ENCODE measurements at places on chromosomes 12 and 14.

DNA sequence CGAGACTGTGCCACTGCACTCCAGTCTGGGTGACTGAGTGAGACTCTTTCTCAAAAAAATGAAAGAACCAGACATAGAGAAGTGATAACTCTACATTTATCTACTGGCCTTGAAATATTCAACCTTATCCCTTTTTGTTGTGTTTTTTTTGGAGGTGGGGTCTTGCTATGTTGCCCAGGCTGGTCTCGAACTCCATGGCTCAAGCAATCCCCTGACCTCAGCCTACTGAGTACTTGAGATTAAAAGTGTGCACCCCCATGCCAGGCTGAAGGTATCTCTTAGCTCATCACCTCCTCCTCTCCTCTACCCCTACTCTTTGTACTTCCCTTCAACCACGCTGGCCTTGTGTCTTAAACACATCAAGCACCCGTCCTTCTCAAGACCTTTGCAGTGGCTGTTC, 3.8 kb downstream of the DRAM1 start:
- DNase-seq, result no peak

- no peak for DNase-seq
Observed at GRCh38 chr12:53660041-53660440, 15.8 kb downstream of the ATP5MC2 start.

- no peak for DNase-seq
Observed at GRCh38 chr14:56431013-56431412, 148.6 kb upstream of the TMEM260 start.

DNA sequence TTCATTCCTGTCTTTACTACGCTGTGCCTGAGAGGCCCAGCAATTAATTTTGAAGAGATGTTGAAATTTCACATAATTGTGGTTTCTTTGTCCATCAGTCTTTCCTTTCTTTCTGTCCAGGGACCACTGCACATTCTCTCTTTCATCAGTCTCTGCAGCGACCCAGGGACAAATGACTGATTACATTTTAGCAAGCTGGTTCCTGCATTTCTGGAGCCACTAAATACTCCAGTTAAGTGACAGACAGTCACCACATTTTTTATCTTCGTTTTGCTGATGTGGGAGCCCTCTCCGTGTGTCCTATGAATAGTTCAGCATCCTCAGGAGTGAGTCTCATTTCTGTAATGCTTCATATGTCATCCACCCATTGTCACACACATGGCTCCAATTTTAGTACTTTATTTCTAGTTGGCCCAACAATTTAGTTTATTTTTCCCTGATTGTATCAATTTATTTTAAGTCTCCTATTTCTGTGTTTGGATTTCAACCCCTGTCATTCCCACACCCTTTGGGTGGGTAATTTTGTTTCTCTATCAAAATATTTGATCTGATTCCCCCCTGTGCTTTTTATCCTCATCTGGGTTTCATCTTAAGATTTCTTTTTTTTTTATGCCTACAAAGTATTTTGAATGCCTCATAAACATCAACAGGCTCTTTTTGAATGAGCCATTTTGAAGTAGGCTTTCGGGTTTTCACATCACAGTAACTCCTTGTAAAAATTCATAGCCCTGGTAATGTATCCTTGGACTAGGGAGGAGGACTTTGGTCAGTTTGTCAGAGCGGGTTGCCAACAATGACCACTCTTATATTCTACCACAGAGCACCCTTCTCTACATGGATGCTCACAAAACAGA, 1196.5 kb downstream of the GALC start:
- DNase-seq, result no peak

DNA sequence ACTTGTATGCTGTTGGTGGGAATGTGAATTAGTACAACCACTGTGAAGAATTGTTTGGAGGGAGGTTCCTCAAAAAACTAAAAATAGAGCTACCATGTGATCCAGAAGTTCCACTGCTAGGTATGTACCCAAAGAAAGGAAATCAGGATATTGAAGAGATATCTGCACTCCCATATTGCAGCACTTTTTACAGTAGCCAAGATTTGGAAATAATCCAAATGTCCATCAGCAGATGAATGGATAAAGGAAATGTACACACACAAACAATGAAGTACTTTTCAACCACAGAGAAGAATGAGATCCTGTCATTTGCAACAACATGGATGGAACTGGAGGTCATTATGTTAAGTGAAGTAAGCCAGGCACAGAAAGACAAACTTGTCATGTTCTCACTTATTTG, 25.9 kb downstream of the TIGAR start:
- DNase-seq, result peak; percentile 28

DNA sequence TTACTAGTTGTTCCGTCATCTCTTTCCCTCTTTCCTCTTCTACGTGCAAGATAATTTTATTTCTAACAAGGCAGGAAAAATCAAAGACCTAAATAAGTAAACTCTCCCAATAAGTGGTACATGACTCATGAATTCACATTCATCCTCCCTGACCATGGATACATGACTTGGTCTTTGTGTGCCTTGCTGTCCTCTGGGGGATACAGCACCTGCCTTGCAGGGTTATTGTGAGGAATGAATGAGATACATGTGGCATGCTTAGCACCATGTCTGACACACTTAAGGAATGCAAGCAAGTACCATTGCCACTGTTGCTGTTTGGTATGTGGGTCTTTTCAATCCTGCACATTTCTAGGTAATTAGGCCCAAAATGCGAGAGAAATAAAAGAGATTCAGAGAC, 208.4 kb downstream of the DPF3 start:
- DNase-seq, result no peak

DNA sequence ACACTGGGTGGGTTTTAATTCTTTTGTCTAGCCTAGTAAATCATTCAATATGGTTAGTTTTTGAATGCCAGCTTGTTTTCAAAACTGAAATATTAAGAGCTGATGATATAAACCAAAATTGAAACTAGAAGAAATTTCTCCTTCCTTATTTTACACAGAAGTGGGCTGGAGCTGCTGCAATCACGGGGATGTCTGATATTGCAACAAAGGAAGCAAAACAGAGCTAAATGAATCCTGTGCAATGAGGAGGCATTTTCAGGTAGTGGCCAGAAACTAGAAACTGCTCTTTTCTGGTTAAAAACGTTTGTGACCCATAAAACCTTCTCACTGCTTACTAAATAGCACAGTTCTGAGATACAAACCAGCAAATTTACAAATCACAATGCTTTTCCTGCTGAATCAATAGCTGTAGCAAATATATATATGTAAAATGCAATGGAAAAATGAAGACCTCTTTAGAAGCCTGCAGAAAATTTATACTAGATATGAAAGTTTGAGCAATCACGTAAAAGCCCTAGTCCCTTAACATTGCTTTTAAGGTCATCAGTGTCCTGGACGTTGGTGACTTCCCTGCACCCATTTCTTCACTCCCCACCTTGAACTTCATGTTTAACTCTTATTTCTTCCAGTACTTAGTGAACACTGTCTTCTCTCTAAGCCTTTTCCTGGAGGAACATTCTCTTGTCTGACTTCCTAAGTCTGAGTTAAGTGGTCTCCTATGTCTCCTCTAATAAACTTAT, 15.9 kb upstream of the LRRK2 start:
- no peak for DNase-seq

DNA sequence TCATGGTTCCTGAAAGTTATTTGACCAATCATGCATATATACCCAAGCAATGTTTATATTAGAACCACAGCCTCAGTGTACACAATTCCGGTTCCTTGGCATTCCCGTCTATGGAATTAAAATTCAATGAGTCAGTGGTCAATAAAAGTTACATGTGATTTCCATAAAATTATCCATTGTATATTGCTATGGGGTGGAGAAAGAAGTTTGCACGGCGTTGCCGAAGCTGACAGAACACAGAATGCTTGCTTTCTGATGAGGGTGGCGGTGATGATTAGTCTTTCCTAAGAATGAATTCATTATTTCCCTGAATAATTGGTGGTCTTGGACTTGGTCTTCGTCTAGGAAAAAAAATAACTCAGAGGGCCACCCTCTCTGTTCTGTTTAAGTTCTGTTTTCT, 214.1 kb downstream of the ANO2 start:
- DNase-seq, result no peak

GRCh38 chr12:24045816-24046257, 96.4 kb upstream of the SOX5 start:
- no peak for DNase-seq

DNA sequence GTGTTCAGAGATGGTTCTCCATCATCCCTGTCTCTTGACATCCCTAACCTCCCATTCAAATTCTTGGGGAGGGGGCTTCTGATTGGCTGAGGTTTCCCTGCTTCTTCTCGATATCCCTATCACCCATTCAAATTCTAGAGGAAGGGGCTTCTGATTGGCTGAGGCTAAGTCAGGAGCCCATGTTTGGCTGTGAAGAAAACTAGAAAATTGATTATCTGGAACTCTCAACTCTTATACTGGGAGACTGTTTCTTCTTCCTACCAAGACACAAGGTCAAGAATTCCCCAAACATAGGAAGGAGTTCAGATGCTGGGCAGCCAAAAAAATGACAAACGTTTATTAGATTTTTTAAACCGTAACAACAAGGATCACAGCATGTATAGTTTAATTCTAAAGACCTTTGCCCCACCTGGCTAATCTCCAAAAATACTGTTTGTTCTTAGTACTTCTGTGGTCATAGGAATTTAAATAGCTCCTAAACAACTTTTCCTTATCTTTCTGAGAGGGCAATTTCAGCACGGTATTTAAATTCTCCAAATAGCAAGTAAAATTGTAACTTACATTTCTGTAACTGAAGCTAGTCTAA, 26.4 kb downstream of the SPIC start:
- no peak for DNase-seq

GRCh38 chr14:69004731-69005431, 25.8 kb upstream of the ACTN1 start:
- no peak for DNase-seq

DNA sequence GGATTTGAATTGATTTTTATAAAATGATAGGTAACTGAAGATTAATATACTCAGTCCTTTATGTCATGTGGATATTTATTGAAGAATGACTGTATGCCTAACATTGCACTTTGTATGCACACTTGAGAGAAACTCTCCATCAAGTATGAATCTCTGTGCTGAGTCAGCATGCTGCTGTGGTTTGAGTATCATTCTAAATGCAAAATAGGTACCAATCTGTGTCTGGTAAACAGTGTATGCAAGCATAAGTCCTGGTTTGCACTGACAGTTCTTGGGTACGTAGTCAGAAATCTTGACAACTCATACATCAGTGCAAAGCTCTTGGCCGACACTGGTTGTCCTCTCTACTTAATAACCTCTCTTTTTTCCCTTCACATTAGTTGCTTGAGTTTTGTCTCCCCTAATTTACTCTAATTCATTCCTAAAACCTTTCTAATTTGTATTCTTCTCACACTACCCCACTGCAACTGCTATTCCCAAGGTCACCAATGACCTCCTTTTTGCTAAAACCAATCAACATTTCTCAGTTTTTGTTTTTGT, 21.8 kb downstream of the MGAT4C start:
- DNase-seq, result no peak

DNA sequence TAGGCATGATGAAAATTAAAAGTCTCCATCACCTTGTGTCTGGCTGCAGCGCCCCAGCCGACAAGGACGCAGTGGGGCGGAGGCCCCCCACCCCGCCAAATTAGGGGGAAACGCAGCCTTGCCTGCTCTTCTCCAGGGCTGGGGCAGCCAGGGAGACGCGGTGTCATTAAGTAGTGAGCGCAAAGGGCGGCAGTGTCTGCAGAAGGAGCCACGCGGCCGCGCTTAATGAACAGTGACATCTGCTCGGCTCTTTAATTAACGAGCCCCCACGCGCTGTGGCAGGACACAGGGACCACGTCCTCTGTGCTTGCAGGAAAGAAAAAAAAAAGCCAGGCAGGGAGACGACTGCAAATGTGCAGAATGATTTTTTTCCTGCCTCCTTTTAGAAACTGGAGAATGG, 93.4 kb upstream of the NCOR2 start:
- no peak for DNase-seq

DNA sequence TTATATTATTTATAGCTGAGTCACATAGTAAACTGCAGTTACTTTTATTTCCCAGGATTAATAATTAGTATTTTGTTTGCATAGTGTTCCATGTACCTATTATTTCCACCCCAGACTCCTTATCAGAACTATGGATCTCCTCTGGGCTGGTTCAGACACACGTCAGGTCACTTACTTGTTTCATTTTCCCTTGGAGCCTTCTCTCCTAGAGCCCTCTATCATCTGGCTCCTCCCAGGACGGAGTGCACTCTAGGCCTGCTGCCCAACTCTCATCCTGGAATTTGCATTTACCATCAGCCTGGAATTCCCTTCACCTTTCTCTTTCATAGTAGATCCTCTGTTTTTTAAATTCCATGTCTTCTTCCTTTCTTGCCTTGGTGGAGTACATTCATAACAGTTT, 28.5 kb upstream of the GALNT16 start:
- DNase-seq, result no peak

DNA sequence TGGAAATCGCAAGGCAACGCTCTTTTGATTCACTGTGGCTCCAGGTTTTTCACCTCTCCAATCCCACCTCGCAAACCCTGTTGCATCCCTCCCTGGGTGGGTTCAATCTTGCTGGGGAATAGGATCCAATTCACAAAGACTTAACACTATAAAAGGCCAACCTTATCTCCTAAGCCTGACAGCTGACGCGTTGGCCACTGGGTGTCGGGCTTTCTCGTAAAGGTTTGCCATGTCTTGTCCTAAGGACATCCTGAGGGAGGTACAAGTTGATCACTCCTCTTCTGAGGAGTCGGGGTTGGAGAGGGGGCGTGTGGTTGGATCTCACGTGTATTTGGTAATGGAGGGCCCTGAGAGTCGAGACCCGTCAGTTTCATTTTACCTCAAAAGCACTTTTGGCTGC, 112.6 kb upstream of the FZD10 start:
- DNase-seq, result no peak

DNA sequence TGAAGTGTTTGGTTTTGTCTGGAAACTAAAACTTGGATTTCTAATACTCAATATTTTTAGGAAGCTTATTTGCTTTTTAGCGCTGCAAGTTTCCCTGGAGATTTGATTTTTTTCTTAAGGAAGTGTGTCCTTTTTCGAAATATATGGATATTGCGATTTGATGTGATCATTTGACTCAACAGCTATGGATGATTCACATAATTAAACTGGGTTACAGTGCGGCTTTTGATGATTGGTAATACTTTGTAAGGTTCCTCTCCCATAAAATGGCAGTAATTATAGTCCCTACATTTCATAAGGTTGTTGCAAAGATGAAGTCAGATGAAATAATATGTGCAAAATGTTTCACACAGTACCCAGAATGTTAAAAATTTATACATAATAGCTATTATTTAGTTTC, 13.1 kb downstream of the LDHB start:
- DNase-seq, result no peak

- no peak for DNase-seq
Observed at GRCh38 chr14:65011538-65011937, 24.8 kb downstream of the FNTB start.

Measured in NCI-H748 treated with DMSO at 0.1 percent for 48 hours (cell line).